Stimulated activated CD4-positive, alpha-beta T cell treated with anti-CD3 and anti-CD28 coated beads, Interleukin-1b, Interleukin-23, amount 100 ng/mL, for 4 hours (primary cell): ENCODE measurements at places on chromosomes 16 and 17.

DNA sequence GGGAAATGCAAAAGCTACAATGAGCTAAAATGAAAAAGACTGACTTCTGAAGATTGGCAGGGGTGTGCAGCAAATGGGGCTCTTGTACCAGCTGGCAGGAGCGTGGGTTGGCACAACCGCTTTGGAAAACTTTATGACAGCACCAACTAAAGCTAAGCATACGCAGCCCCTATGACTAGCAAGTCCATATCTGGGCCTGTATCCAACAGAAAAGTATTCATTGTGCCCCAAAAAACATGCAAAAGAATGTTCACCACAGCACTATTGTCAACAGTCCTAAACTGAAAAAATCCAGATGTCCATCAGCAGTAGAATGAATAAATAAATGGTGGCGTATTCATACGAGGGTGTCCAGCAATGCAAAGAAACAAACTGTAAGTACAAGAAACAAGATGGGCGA lies 22.6 kb upstream of the ITGA3 start:
- no peak for DNase-seq

DNA sequence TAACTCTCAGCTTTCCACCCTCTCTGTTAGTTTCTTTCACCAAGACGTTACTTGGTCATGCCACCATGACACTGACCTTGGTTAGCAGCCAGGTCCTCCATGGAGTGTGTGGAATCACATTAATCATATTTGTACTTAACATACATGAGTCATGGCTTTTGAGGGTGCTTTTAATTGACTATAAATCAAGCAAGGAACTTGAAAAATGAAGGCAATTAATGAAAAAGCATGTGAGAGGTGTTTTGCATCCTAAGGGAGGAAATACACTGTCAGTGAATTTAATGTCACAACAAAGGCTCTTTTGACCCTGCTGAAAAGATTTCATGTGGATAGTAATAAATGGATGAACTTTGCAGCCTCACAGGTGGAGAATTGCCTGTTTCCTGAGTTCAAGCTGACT lies 240.7 kb downstream of the CDH13 start:
- DNase-seq, result no peak

DNA sequence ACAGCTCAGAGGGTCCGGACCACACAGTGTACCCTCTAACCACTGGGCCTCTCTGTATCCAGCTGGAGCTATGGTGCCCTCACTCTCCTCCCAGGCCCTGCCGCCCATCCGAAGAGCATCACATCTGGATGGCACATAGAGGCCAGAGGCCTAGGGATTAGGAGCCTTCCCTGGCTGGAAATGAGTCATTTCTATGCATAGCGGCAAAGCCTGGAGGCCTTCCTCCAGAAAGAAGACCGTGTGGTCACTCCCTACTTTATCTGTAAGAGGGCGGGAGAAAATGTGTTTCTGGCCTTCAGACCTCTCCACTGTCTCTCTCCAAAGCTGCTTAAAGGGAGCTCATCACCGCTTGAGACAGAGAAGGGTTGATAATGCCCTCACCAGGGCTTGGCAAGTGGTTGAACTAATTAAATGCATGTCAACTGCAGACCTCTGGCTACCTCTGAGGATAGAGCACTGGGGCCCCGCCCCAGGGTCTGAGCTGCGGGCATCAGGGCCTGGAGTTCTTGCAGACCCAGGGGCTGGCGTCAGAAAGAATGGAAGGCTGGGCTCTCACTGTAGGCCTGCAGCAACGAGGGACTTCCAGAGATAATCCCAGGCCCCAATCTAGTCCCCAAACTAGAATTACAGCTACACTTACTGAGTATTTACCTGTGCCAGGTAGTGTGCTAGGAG lies 122.2 kb downstream of the IRX5 start:
- DNase-seq, result no peak

DNA sequence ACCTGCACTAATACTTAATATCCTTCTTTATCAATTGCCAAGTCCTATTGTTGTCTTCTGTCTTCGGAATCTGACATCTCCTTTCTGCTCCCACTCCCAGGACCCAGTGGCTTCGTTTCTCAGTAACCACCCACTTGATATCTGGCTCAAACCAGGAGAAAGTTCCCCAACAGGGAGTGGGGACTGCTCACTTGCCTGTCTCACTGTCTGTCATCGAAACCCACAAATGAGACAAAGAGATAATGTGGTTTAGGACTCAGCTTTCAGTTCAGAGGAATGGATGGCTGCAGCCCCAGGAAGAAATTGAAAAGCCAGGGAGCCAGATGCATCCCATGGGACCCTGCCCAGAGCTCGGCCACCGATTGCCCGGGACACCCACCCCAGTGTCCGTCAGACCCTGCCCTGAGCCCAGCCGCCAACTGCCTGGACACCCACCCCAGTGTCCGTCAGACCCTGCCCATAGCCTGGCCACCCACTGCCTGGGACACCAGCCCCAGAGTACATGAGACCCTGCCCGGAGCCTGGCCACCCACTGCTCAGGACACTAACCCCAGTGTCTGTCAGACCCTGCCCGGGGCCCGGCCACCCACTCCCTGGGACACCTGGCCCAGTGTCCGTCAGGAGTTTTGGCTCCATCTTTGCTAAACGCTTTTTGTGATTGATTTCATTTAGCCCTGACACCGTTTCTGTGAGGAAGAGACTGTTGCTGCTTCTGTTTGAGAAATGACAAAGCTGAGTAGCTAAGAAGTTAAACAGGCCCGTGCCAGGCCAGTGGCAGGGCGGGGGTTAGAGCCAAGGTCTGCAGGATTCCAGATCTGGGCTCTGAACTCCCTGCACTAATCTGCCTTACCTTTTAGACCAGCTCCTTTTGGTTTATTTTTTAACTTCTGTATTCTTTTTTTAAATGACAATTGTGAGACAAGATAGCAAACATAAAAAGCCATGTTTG lies 251.4 kb downstream of the PHKB start:
- DNase-seq, result no peak

DNA sequence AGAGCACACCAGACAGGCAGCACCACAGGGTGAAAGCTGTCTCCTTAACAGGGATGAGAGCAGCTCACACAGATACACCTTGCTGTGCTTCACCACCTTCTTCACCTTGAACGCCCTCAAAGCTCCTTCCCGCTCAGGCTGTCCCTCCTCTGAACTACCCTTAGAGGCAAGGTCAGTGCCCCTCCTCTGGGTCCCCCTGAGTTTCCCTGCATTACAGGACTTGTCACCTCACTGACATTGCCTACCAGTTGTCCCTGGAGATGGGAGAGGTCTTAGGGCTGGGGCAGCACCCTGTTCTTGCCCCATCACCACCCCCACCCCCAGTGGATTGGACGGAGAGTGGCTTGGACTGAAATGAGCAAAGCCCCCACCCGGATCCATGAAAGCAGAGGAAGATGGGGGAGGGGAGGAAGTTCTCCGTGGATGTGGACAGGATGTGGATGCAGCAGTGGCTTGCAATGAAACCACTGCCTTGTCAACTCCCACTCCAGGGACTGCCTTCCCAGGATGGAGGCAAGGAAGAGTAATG lies 73.2 kb upstream of the CDH5 start:
- DNase-seq, result no peak

GRCh38 chr17:7944326-7944725 lies 12.3 kb downstream of the CNTROB start:
- DNase-seq, result no peak

DNA sequence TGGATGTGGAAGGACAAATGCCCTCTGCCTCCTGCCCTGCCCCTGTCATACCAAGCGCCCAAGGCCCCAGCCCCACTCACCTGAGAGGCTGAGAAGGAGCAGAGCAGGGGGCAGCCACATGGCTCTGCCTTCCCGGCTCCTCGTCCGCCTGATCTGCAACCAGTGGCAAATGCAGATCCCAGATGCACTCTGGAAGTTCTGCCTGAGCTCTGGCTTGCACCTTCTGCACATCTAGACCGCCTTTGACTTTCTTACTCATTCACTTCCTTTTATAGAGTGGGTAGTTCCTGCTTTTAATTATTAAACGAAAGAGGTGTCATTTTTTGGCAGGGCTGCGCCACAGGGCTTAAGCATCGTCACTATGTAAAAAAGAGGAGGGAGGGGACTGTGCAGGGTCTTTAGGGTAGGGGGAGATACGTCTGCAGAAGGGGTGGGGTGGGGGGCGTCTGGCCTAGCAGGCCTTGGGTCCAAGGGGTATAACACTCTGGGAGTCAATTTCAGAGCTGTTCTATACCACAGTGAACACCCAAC lies at the start of gene CD300LB:
TSS of gene CD300LB (minus strand) at position 245 of the 531 bp plus-strand sequence. CDS start at position 120, 125 bp downstream.
- no peak for DNase-seq

- no peak for DNase-seq
These were observed 31.9 kb upstream of the NUDT7 start for GRCh38 chr16:77690416-77690815.

- no peak for DNase-seq
These were observed 101.5 kb downstream of the SEC14L1 start for GRCh38 chr17:77242118-77242851.

GRCh38 chr16:9205661-9206060 lies 114.2 kb downstream of the HAPSTR1 start:
- no peak for DNase-seq

DNA sequence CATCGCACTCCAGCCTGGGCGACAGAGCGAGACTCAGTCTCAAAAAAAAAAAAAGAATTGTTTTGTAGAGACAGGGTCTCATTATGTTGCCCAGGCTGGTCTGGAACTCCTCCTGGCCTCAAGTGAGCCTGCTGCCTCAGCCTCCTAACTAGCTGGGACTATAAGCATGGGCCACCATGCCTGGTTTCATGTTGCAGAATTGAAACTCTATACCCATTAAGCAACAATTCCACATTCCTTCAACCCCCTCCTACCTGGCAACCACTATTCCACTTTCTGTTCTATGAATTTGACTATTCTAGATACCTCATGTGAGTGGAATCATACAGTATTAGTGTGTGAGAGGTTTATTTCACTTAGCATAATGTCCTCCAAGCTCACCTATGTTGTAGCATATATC lies 24.5 kb downstream of the RNF135 start:
- no peak for DNase-seq
